ENCODE measurements at places on chromosomes 12 and 14.
A peak's percentile ranks its signal among the peaks of the same experiment; 100 is the strongest.

GRCh38 chr14:92897922-92898565, 24.9 kb upstream of the CHGA start:
- DNase-seq = no peak

GRCh38 chr14:78157494-78158437, 12.4 kb upstream of the NRXN3 start:
- no peak for DNase-seq

GRCh38 chr14:65403231-65403630, 9.3 kb upstream of the FUT8 start:
- DNase-seq = no peak

DNA sequence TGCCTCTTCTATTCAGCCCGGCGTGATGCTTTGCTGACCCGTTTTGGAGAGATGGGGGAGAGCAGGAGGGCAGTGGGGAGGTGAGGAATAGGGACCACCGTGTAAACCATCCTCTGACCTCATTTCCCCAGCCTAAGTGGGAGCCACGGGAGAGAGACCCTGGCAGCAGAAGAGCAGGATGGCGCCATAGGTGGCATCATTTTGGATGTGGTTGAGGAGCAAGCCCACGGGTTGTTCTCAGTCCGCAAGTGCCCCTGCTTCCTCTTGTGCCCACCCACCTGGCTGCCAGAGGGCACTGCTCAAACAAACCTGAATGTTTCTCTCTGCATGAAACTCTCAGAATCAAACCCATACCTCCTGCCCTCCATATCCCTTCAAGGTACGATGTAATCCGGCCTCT, 10.7 kb upstream of the UBC start:
- no peak for DNase-seq

DNA sequence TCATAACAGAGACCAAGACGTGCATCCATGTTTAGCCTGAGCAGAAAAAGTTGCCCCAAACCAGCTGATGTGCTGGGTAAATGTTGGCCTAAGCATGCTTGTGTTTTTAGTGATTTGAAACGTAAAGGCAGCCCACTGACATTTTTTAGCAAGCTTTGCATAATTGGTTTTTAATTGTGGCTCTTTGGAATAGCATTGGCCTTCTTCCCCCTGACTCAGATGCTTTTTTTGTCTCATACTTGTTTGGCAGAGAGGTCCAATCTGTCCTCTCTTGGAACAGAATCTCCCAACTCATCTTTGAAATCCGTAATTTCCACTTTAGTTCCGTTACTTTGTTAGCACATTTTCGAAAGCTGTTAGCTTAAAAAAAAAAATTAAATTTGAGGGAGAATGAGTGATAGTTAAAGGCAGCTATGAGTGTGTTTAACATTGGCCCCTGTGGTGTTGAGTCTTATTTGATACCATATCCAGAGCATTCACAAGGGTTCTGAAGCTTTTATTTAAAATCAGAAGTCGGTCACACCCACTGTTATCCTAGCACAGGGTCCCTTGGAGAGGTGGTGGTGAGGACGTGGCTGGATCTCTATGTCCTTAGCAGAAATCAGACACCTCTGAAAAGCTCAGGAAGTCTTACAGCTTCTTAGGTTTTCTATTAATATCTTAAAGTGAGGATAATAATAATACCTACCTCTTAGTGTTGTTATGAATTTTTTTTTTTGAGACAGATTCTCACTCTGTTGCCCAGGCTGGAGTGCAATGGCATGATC, 15.6 kb downstream of the JDP2 start:
- DNase-seq = no peak

DNA sequence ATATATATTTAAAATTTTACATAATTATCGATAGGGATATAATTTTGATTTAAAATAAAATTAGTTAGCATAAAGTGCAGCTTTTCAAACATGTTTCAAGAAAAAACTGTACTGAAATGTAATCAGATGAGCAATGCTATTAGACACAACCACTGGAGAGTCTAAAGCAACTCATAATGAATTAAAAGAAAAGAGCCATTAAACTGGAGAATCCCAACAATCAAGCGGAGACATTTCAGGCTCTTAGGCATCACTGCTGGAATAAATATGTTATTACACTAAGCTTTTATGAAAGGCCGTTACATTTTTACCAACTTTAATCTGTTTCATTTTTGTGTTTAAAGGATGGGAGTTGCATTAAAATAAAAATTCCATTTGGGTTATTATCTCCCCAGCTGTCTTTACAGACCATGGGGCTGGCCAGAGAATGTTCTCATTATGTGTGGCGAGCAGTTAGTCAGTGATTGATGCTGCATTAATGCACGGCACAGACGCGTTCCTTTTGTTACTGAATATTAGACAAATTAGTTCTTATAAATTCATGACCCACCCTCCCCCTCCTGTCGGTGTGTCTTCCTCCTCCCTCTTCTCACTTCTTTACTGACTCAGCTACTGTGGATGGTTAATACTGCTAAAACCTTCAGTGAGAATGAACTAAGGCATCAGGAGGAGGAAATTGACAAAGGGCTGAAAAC, 156.8 kb downstream of the PDZRN4 start:
- DNase-seq = no peak

GRCh38 chr14:99540196-99541032, 59.2 kb downstream of the CCNK start:
- no peak for DNase-seq

- no peak for DNase-seq
Observed at GRCh38 chr12:205026-205425, 8.9 kb downstream of the SLC6A12 start.

GRCh38 chr14:100660882-100661635, 65.6 kb upstream of the DLK1 start:
- DNase-seq = no peak

DNA sequence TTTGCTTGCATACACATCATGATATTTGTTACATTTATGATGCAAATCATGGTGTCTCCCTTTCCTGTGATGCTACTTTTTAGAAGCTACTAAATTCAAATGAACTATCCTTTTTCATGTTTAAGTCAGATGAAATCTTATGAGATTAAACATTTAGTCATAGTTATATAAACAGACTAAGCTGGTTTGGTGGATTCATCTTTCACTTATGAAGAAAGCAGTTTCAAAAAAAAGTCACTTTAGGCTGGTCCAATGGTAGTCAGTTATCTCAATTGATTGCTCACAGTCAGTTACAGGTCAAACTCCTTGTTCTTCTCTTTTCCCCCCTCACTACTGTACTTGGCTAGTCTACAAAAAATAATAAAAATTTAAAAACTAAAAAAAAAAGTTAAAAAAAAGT, 19.7 kb downstream of the SYCP3 start:
- DNase-seq = no peak

DNA sequence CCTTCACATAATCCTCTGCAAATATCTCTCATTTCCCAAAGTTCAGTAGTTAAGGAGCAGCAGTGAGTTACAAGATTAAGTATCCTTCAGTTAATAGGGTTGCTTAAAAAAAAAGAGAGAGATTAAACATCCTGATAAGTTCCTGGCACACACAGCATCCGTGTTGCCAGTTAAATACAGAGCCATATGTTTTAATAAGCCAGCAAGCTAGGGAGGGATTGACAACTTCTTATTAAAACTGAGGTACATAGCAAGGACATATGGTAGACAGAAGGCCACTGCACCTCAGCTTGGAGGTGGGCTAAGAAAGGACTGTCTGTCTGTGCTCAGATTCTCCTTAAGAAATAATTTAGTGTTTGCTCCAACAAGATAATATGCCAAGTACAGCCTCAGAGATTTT, 9.6 kb upstream of the TMEM30B start:
- no peak for DNase-seq

- peak; percentile 89 for DNase-seq
Observed at GRCh38 chr14:93939304-93940229, 12.4 kb downstream of the FAM181A start.

DNA sequence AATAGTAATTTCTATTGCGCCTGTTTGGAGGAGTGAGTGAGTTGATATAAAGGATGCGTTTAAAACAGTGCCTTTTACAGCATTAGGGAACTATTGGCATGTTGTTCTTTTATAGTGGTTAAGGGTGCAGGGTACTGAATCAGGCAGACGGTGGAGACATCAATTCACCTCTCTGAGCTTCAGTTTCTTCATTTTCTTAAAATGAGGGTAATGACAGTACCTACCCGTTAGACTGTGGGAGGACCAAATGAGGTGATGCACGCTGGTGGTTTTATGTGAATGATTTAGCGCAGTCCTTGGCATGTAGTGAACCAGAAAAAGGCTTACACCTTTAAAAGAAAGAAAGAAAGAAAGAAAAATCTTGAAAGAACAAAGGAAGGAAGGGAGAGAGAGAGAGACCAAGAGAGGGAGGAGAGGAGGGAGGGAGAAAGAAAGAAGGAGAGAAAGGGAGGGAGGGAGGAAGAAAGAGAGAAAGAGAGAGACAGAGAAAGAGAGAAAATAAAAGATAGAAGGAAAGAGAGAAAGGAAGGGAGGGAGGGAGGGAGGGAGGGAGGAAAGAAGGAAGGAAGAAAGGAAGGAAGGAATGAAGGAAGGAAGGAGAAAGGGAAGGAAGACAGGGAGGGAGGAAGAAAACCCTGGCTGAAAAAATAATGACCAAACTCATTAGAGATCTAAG, 22.2 kb upstream of the CCND2 start:
- DNase-seq = no peak

DNA sequence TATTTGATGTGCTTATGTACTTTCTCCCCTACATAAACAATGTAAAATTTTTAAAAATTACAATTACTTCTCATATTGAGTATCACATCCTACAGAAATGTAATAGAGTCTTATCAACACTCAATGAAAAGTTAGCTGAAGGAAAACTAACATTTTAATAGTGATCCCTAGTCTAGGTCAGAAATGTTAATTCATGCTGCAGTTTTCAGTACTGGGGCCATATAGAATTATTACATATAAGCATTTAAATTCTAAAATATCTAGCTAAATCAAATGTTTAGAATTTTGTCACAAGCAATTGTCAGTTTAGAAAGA, 37.8 kb downstream of the SLC6A15 start:
- DNase-seq = no peak

- DNase-seq = no peak
Observed at GRCh38 chr14:68677476-68677875, 115.4 kb downstream of the ZFP36L1 start.

- no peak for DNase-seq
Observed at GRCh38 chr14:88848571-88848970, 24.1 kb downstream of the TTC8 start.

DNA sequence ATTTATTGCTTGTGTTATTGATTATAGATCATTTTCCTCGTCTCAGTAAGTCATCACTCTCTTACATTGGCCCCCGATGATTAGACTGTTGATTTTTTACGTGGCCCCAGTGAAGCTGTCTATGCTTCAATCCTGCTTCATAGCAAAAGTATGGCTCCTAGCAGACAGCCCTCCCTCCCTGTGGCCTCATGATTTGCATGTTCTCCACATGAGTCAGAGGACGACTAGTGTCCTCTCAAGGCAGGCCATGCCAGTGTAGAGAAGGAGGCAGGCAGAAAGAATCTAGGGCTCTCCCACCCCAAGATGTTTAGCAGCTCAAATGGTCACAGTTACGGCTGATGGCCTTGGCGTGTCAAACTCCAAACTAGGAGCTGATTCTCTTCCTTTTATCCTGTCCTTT, 59.6 kb downstream of the FIGNL2 start:
- no peak for DNase-seq

DNA sequence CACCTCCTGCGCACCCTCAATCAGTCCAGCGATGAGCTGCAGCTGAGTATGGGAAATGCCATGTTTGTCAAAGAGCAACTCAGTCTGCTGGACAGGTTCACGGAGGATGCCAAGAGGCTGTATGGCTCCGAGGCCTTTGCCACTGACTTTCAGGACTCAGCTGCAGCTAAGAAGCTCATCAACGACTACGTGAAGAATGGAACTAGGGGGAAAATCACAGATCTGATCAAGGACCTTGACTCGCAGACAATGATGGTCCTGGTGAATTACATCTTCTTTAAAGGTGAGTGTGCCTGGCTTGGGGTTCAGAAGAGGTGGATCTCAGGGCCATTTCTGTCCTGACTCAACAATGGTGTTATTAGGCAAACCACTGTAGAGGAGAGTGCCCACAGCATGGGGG, 2.6 kb downstream of the SERPINA3 start:
- no peak for DNase-seq

DNA sequence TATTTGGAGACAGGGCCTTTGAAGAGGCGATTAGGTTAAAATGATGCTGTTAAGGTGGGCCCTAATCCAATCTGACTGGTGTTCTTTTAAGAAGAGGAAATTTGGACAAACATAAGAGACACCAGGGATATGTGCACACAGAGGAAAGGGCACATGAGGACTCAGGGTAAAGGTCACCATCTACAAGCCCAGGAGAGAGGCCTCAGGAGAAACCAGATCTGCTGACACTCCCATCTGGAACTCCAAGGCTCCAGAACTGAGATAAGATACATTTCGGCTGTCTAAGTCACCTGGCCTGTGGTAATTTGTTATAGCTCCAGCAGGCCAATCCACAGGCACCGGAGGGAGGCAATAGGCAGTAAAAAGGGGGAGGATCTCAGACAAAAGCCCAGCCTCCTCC, 48.6 kb downstream of the KICS2 start:
- DNase-seq = no peak

DNA sequence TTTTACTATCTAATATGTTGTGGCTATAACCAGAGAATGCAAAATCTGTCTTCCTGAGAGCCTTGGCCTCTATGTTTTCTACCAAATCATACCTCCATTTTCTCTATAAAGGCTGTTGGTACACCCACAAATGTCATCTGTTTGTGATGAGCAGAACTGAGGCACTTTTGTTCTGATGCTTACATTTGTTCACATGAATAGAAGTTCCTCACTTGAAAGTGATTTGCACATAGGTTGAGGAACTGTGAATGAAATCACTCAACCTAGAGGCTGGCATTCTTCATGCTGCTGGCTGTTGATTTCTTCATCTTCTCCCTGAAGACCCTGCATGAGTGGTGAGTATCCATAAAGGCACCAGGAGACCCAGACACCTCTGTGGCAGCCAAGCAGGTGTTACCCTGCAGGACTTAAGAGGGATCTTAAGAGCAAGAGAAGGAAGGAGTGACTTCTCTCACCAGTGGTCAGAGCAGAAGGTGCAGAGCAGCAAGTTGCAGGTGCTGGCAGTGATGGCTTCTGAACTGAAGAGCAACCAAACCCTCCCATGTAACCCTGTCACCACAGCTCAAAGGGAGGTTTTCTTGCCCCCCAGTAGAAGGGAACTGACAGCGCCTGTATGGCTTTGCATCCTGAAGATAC, 110.3 kb downstream of the HMGA2 start:
- no peak for DNase-seq

- no peak for DNase-seq
Observed at GRCh38 chr12:45637706-45638105, 91.8 kb upstream of the ARID2 start.

Data from activated CD8-positive, alpha-beta memory T cell treated with anti-CD3 and anti-CD28 coated beads for 1 hour (primary cell).